ENCODE measurements at places on chromosomes 3 and 15.

- no peak for DNase-seq
Observed at GRCh38 chr3:123997543-123997942, 5.6 kb upstream of the ROPN1 start.

DNA sequence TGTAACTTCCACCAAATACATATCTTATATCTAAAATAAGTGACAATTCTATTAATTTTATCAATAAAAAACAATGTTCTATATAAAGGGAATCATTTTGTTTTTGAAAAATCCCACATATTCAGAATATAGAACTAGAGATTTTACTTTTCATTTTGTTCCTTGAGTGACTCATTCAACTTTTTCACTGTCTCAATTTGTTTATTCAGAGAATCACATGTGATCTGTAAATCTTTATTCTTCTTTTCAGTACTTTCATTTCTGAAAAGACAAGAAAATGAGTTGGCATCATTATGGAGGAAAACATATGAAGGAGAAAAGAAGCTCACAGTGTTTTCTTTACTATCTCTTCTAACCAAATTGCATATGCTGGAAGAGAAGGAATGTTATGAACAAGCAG lies 35.0 kb downstream of the CIP2A start:
- no peak for DNase-seq

GRCh38 chr3:13500133-13500885 lies 20.2 kb downstream of the HDAC11 start:
- DNase-seq = no peak

- peak; percentile 31 for DNase-seq
Observed at GRCh38 chr15:64089543-64090280, 3.9 kb downstream of the CIAO2A start.

DNA sequence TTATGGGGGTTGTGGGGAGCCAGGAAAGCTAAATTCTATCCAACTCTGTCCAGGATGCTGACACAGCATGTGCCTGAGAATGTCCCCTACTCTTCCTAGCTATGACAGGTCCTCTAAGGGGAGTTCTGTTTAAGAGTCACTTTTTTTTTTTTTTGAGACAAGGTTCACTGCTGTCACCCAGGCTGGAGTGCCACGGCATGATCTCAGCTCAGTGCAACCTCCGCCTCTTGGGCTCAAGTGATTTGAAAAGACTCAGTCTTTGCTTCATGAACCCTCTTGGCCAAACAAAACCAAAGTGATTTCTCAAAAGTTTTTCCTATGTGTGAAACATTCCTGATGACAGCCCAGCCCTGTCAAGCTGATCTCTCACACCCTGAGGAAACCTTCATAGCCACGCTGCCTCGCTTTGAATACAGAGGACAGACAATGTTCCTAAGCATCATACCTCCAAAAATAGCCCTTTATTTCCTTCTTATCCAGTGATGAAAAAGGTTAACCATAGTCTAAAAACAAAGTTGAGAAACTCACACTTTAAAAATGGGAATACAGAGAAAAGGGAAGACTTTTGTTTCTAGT lies 105.5 kb upstream of the PROK2 start:
- no peak for DNase-seq

DNA sequence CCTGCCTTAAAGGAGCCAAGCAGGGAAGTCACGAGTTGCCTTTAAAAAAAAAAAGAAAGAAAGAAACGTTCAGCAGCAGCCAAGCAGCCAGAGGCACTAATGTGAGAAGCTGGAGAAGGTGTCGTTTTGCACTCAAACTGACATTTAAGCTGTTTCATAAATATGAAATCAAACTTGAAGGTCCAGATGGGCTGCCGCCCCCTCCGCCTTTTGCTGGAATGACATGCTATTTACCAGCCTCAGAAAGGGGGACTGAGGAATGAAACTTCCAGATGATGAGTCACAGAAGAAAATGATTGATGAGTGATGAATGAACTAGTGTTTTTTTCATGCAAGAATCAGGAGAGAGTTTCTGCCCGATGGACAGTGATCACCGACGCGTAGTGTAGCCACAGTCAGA lies 396.8 kb downstream of the IGSF11 start:
- no peak for DNase-seq

All from NB4 (cell line).